ENCODE measurements at places on chromosomes 3 and 15.

DNA sequence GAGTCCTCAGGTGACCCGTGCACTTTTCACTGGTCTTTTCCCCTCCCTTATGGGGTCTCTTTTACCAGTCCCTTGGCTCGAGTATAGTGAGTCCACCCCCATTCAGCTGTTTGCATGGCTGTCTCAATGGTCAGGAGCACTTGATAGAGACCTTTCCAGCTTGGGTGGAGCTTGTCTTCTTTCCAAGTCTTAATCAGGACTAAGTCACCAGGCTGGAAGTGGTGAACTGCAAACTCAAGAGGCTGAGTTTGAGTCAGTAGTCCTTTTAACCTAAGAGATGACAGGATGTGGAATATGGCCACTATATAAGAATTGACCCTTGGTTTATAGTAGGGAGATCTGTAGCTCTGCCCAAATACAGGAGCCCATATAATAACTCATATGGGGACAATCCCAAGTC, 279.7 kb downstream of the PYDC2 start:
- H3K27ac ChIP-seq, result no peak overlapping the region
- H3K36me3 ChIP-seq, result no peaks in the 10 kb centered on the region
- H3K4me3 ChIP-seq, result no peak overlapping the region
- no peaks in the 10 kb centered on the region for H3K4me1 ChIP-seq
- DNase-seq, result no peak

GRCh38 chr3:139235192-139235591, 108.6 kb upstream of the MRPS22 start:
- DNase-seq, result no peak
- H3K27ac ChIP-seq, result no peak overlapping the region
- H3K27me3 ChIP-seq, result peaks cover 2% of the 10 kb centered on the region
- H3K4me3 ChIP-seq, result no peak overlapping the region

DNA sequence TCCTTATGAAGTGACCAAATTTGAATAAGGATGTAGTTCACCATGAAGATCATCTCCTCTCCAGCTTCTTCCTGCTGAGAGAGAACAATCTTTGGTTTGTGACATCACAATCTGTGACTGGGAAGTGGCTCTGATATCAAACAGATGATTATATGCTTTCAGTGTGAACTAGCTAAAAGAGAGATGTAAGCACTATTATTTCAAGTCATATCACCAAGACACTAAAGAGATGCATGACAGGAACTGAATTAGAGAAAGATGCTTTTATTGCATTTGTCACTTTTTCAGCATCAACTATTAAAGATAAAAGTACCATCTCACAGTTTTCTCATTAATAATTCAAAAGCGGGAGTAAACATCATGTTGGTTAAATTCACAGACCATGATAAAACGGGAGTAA, 3.5 kb downstream of the CHRM5 start:
- H3K4me3 ChIP-seq, result no peak overlapping the region
- H3K27ac ChIP-seq, result no peak overlapping the region
- H3K4me1 ChIP-seq, result no peaks in the 10 kb centered on the region
- H3K36me3 ChIP-seq, result peaks cover 4% of the 10 kb centered on the region

DNA sequence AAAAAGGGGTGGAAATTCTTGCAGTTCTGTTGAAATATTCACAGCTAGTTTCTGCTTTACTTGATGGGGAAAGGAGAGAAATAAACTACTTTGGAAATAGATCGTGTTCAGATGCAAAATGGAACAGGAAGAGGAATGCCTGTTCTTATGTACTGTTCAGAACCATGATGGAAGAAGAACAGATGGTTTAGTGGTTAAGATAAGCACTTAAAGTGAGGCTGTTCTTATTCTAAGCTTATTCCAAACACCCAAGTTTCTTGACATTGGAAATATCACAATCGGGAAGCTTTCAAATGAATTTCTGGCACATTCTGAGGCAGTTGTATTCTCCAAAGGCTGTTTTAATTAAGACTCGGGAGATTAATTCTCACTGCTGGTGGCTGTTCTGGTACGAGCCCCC, 228.5 kb downstream of the LSAMP start:
- H3K4me3 ChIP-seq, result no peak overlapping the region
- no peak overlapping the region for H3K27ac ChIP-seq
- no peaks in the 10 kb centered on the region for H3K4me1 ChIP-seq
- no peaks in the 10 kb centered on the region for H3K36me3 ChIP-seq
- H3K27me3 ChIP-seq, result no peaks in the 10 kb centered on the region
